ENCODE measurements at places on chromosomes 1 and 21.

GRCh38 chr1:167456926-167457325 is 61.4 kb downstream of the CD247 start:
- DNase-seq: no peak

DNA sequence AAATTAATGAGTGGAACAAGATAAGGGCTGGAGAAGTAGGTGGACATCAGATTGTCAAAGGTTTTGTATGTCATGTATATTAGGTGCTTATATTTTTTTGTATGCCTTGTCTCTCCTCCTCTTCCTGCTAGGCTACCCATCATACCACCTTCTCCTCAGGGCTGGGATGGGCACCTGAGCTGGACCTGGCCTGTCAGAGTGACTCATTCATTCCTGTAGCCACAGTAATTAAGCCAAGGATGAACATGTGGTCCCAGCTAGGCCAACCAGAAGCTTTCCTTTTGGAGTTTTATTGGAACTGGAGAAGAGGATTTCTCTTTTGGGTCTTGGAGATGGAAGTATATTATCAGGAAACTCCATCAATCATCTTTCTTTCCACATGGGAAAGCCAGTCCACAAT is 21.2 kb downstream of the PTGS2 start:
- DNase-seq: no peak

GRCh38 chr1:3652548-3653285 is 401 bp downstream of the TP73 start:
- no peak for DNase-seq

- DNase-seq: no peak
These were observed 13.4 kb downstream of the THEMIS2 start for GRCh38 chr1:27885621-27886352.

DNA sequence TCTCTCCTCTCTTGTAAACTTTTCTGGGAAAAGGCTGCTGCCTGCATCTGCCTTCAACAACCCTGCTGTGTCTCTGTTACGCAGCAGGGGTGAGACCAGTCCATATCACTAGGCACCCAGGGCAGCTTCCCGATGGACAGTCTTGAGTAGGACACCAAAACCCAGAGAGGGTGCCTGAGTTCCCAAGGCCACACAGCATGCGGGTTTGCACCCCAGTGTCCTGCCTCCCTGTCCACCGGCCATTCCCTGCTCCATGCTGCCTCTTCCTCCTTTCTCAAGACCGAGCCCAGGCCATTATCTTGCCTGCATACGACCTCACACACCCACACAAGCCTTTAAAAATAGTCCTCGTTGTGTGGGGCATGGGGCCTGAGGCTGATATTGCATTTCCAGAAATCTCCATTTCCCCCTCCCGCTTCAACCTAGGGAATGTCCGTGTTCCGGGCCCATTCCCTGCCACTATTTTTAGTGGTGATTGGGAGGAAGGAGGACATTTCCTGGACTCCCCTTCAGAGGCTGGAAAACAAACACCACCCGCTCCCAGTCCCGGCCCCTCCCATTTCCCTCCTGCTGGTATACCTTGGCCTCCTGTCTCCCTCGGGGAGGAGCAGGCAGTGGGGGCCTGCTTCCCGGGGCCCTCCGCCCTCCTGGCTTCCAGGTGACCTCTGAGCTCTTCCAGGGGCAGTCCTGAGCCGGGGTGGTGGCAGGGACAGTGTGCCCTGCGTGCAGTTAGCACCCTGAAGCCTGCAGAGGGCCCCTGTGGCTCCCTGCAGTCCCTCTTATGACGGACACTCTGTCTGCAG is 132.4 kb upstream of the TMEM51 start:
- DNase-seq: no peak

- no peak for DNase-seq
These were observed 35.6 kb downstream of the MEF2D start for GRCh38 chr1:156464825-156465452.

GRCh38 chr1:245129319-245130240 is 25.2 kb upstream of the KIF26B start:
- DNase-seq: no peak

DNA sequence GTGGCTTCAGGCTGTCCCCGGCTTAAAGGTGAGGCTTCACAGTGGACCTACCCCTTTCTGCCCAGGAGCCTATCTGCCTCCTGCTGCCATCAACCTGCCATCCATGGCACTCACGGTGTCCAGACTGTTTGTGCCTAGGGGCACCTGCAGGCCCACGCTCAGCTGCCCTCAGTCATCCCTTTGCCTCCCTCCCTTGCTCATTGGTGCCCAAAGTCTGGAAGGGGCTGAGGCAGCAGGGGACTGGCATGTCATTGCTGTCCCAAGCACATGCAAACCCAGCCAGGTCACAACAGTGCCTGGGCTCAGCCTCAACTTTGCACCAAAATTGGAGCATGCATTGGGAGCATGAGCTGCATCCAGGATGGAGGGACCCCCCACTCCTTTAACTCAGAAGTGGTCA is 1142.7 kb upstream of the NCAM2 start:
- DNase-seq: no peak

GRCh38 chr1:206850401-206850800 is 15.0 kb upstream of the IL20 start:
- DNase-seq: no peak

GRCh38 chr1:228270032-228270431 is 62.2 kb downstream of the OBSCN start:
- no peak for DNase-seq

DNA sequence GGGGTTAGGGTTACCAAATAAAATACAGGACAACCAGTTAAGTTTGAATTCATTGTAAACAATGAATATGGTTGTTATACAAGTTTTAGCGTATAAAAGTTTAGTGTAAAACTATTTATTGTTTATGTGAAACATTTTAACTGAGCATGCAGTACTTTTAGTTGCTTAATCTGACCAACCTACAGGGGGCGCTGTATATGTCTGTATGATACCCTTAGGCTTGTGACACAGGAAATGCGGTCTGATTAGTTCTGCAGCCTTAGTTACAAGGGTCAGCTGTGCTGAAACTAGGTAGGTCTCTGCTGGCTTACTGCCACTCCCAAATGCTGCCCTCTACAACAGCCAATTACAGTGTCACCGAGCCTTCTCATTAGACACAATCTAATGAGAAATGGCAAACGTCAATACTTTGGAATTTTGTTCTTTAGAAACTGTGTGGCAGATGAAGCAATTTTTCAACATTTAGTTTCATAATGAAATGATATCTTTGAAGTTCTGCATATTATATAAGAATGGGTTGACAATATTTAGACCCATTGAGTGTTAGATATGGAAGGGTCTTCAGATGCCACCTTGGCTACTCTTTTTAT is 56.2 kb downstream of the NTNG1 start:
- DNase-seq: no peak

- no peak for DNase-seq
These were observed 47.7 kb upstream of the RPL11 start for GRCh38 chr1:23643736-23644554.

- no peak for DNase-seq
These were observed 294.4 kb downstream of the PRDM2 start for GRCh38 chr1:13994386-13994785.

- no peak for DNase-seq
These were observed 51.5 kb downstream of the ACOT7 start for GRCh38 chr1:6342056-6342455.

GRCh38 chr1:247448107-247448791 is 9.7 kb downstream of the OR2B11 start:
- DNase-seq: no peak

DNA sequence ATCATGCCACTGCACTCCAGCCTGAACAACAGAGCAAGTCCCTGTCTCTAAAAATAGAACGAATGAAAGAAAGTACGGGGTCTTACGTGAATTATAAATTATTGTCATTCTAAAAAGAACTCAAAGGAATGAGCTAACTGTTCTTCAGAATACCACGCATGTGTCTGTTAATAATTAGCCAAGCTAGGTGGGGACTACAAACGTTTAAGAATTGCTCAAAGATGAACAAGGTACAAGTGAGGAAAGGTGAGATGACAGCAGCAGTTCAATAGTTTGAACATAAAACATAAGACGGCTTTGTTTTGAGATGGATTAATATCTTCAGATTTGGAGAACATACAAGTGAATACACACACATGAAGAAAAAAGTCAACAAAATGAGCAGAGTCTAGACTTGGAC is 79.6 kb downstream of the UBR4 start:
- DNase-seq: no peak

- DNase-seq: no peak
These were observed 80.3 kb downstream of the ROR1 start for GRCh38 chr1:63854091-63854490.

GRCh38 chr21:17650292-17650691 is 37.6 kb upstream of the BTG3 start:
- DNase-seq: no peak

DNA sequence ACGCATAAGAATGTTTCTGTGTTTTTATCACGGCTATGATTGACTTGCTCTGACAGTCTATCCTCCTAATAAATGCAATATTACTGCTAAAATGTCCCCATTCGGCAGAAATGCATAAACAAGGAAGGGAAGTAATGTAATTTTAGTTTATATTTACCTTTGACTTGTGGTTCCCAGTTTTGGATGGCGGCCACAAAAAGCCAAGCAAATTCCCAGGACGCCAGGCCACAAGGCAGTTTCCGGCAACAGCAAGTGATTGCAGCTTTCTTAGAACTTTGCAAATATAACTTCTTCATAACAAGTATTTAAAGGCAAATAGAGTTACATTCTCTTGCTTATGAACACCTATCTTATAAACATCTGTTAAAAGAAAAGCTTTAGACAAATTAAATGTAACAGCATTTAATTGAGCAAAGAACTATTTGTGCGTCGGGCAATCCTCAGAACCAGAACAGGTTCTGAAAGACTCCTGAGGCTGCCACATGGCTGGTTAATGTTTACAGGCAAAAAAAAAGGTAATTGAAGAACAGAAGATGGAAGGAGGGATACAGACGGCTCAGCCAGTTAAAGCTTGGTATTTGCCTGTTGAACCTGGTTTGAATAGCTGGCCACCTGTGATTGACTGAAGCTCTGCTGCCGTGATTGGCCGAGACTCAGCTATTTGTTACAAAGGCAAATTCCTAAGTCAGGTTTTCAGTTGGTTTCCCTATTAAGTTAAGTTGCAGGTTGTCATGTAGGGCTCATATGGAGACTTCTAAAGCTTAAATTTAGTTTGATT is 80.8 kb downstream of the C21orf91 start:
- no peak for DNase-seq

DNA sequence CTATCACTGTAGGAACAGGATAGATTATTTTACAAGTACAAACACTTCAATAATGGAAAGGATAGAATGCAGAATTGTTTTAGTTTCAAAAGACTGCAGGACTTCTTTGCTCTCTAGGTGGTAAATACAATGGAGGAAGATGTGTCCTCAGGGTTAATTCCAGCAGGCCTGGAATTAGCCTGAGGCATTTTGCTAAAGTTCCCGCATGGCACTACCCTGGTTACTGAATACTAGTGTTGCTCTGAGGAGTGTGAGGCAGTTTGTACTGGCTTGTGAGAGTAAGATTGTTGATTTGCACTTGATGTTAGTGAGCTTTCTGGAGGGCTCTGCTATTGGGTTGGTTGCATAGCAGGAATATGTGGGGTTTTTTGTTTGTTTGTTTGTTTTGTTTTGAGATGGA is 61.4 kb downstream of the FASLG start:
- no peak for DNase-seq

DNA sequence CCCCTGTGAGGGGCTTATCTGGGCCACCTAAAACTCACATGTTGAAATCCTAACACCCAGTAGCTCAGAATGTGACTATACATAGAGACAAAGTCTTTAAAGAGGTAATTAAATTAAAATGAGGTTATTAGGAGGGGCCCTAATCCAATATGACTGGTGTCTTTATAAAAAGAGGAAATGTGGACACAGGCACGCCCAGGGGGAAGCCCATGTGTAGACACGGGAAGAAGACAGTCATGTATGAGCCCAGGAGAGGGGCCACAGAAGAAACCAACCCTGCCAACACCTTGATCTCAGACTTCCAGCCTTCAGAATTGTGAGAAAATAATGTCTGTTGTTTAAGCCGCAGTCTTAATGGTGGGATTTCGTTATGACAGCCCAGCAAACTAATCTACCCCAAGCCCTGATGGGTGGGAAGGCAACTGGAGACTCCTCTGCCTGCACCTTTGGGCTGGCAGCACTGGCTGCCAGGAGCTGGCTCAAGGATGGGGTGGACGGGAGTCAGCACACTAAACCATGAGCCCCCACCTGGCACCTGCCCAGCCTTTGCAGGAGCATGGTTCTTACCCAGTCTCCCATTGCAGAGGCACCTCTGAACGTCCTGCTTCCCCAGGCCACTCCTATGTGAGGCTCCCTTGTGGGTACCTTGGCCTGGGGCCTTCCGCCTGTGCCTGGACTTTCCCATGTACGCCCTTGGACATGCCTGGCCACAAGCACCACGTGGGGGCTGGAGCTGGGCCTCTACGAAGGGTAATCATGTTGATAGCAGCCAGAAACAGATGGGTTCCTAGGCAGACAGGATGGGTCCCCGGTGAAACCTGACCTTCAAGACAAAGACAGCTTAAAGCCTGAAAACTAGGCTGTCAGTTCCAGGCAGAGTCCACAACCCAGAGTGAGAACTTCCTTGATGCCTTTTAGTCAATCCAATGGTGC is 57.1 kb upstream of the DMRTB1 start:
- no peak for DNase-seq

- DNase-seq: no peak
These were observed 57.6 kb upstream of the RGS2 start for GRCh38 chr1:192751260-192751659.

DNA sequence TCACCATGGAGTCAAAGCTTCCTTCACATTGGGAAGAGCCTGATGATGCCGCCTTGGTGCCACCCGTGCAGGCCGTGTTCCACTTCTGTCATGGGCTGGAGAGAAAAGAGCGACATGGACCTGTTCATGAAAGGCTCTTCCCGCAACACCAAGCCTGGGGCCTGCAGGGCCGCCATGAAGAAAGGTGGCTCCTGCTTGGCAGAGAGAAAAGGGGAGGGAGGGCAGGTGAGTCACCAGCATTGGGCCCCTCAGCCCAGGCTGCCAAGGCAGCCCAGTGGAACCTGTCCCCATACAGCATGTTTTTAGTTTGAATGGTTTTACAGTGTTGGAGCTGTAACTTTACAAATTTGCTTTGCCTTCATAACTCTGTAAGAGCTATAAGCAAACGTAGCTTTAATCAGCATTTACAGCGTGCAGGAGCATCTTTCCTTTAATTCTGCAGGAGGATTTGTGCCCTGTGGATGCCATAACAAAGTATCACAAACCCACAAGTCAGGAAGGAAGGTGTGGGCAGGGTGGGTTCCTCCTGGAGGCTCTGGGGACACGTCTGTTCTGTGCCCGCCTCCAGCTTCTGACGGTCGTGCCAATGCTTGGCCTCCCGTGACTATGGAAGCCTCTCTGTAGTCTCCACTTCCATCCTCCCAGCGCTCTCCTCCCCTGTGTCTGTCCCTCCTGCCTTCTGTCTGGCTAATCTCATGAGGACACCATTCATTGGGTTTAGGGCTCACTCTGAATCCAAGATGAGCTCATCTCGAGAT is 49.1 kb downstream of the RIPK4 start:
- no peak for DNase-seq

DNA sequence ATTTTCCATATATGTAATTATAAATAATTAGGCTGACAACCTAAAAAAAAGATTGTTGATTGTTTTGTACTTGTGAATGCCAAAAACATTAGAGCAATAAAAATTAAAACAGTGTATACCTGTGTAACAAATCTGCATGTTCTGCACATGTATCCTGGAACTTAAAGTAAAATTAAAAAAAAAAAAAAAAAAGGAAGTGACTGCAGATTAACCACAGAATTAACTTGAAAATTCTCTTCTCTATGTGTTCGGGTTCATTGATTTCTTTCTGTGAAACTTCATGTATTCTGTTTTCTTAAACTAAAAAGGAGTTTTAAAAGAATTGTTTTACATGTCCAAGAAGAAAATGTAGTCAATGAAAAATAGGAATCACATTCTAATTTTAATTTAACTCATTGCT is 95.7 kb downstream of the FASLG start:
- no peak for DNase-seq

- no peak for DNase-seq
These were observed 44.3 kb upstream of the WNT2B start for GRCh38 chr1:112464501-112464900.

Measured in D721Med (cell line).